ENCODE measurements at places on chromosomes 1 and 21.

DNA sequence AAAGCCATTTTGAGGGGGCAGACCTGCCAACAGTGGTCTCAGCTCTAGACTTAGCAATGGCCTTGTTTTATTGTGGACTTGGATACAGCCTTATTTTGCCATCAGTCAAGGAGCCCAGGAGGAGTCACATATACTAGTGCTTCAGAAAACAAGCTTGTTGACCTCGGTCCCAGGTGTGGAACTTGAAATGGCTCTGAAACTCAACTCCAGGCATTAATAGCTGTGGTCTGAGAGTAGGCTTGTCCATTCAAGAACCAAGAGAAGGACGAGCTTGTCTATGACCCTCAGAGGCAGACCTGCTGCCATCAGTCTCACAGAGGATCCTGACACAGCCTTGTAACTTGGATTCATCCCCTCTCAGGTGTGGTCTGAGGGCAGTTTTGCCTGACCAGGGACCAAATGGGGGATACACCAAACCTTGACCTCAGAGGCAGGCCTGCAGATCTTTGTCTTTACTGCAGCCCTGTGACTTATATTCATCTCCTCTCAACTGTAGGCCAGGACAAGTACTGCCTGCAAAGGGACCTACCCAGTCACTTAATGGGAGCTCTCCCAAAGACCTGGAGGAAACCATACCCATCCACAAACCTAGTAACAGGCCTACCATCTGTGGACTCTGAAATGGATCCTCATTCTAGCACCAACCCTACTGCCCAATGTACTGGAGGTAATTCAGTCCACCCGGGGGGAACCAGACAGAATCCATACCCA is 33.1 kb downstream of the OR6Y1 start:
- DNase-seq: no peak

DNA sequence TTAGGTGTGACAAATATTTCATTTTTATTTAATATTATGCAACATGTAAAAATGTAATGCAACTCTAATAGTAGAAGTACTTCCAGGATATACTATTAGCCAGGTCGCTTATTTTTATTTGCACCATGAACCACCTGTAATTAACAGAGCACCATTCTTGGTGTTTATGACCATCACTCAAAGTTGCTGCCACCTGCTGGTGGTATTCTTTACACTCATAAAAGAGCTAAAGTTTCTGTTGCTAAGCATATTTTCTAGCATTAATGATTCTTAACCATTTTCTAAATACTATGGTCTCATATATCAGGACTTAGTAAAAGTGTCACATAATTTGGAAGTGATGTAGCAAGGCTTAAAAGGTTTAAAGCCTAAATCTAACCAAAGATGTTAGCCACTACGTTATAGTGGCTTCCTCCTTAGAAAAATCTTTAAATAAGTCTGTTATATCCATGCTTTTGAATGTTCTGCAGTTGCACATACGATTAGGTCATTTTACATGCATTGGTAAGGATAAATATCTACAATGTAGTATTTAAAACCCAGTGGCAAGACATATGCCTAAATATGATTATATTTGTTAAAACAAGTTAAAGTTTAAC is 244.5 kb downstream of the NEGR1 start:
- no peak for DNase-seq

DNA sequence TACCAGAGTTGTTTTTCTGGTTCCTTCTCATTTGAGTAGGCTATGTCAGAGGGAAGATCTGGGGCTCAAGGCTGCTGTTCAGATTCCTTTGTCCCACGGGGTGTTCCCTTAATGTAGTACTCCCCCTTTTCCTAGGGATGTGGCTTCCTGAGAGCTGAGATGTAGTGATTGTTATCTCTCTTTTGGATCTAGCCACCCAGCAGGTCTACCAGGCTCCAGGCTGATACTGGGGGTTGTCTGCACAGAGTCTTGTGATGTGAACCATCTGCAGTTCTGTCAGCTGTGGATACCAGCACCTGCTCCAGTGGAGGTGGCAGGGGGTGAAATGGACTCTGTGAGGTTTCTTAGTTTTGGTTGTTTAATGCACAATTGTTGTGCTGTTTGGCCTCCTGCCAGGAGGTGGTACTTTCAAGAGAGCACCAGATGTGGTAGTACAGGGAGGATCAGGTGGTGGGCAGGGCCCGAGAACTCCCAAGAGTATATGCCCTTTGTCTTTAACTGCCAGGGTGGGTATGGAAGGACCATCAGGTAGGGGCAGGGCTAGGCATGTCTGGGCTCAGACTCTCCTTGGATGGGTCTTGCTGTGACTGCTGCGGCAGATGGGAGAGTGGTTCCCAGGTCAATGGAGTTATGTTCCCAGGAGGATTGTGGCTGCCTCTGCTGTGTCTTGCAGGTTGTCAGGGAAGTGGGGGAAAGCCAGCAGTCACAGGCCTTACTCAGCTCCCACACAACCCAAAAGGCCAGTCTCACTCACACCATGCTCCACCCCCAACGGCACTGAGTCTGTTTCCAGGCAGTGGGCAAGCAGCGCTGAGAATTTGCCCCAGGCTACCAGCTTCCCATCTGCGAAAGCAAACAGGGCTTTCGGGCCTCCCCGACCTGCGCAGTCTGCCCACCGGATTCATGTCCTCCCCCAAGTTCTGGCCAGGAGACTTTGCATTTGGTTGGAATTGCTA is 64.2 kb downstream of the SERINC2 start:
- DNase-seq: no peak

- no peak for DNase-seq
Measured at GRCh38 chr1:204103431-204103741, 30.5 kb downstream of the SOX13 start.

DNA sequence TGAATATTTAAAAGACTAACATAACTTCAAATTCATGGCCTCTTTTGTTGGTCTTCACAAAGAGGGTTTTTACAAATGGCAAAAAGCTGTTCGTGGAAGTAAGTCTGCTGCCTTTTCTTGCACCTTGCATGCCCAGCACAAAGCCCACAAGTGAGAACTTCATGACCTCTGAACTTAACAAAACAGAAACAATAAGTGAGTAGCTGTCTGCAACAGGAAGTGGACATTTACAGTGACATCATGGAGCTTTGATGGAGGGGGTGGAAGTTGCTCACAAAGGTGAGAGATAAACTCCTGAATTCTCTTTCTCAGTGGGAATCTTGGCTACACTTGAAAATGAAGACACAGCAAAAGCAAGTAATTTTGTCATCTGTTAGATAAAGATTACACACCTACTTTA is 303.3 kb upstream of the DEPDC1 start:
- DNase-seq: no peak

GRCh38 chr21:41897700-41898099 is 18.6 kb upstream of the PRDM15 start:
- DNase-seq: no peak

GRCh38 chr1:159828176-159828575 is 1.5 kb downstream of the SLAMF8 start:
- DNase-seq: no peak

- no peak for DNase-seq
Measured at GRCh38 chr1:88016947-88017346, 667.1 kb upstream of the PKN2 start.

- DNase-seq: no peak
Measured at GRCh38 chr1:42613803-42614131, 44.5 kb upstream of the PPIH start.

- no peak for DNase-seq
Measured at GRCh38 chr1:167812972-167813371, 91.2 kb downstream of the MPZL1 start.

GRCh38 chr1:158212320-158212719 is 31.6 kb downstream of the CD1D start:
- no peak for DNase-seq

DNA sequence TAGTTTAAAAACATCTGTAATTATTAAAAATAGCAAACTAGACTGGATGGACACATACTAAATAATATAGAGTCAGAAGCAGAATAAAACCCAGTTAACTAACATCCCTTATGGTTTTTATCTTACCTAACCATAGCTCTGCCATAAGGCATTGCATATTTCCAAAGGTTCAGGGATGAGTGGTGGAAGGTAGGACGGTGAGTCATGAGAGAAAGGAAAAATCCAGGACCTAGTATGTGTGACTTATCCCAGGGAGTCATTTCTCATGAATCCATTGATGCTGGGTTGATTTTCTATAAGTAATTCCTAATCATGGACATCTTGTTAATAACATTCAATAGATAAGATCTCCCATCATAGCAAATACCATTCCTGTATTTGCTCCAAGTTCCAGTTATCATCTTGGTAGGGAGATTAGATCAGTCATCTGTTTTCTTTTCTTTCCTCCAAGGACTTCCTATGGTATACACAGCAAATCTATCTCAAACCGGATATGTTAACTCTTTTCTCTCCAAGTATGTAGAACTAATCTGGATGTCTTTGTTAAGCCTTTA is 490.7 kb upstream of the B3GALT2 start:
- DNase-seq: no peak

DNA sequence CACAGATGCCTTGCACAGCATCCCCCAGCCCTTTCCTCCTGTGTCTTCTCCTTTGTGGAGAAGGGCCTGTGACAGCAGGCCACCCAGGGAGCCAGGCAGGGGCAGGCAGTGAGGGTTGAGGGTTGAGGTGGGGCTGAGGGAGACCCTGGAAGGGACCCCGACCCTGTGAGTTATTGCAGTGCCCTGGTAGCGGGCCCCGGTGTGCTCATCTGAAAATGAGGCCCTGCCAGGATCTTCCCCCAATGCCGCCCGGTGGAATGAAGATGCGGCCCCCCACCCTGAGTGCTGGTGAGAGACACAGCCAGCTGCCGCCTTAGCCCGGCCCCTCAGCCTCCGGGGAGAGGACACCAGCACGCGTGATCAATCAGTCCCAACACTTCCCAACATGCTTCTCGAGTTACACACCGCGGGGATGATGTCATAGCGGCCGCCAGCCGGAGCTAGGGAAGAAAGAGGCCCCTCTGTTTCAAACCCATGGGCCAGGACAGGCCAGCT is 36.2 kb upstream of the ACTRT2 start:
- no peak for DNase-seq

- DNase-seq: no peak
Measured at GRCh38 chr1:103170609-103171008, 62.3 kb upstream of the COL11A1 start.

DNA sequence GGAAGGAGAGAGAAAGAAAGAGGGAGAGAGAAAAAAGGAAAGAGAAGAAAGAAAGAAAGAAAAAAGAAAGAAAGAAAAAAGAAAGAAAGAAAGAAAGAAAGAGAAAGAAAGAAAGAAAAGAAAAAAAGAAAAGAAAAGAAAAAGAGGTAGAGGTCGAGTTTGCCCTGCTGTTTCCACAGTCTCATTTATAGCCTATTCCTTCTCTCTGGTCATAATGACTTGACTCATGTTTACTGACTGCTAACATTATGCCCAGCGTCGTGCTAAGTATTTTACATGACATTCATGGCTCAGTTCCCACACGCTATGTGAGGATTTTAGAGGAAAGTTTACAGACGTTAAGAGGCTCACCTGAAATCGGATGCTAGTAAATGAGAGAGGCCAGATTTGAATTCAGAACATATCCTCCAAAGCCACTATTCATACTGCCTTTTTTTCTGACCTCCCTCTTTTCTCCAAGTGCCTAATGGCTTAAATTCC is 263.0 kb downstream of the TNR start:
- DNase-seq: no peak

GRCh38 chr21:26810676-26811415 is 34.4 kb downstream of the ADAMTS1 start:
- DNase-seq: no peak

DNA sequence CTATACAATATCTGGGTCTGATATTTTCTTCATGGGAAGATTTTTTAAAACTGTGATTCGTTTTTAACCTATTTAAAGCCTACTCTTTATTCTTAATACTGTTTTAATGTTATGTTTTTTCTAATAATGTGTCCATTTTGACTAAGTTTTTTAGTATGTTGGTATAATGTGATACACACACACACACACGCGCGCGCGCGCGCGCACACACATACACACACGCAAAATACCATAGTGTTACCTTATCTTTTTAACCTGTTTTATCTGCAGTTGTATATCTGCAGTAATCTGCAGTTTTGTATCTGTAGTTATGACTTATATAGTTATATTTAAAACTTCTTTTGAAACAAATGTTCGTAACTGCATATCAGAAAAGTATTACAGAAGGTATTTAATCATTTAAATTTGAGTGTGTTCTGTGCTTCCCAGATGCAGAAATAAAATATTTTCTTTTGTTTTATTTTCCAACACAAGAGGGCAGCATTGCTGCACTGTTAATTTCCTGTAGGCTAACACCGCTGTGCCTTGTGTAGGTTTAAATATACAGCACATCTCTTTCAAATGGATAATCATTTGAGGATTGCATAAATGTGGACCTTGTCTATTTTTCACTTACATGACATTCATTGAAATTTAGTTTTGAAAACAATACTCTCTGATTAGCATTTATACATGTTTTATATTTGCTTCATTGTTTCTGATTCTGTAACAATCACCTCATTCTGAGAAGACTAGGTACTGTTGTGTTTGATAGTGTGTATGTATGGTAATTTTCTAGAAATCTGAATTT is 166.1 kb downstream of the PDE4B start:
- DNase-seq: no peak

- no peak for DNase-seq
Measured at GRCh38 chr1:204493145-204493983, 1.2 kb downstream of the PIK3C2B start.

- no peak for DNase-seq
Measured at GRCh38 chr1:110360431-110360830, 21.3 kb downstream of the RBM15 start.

DNA sequence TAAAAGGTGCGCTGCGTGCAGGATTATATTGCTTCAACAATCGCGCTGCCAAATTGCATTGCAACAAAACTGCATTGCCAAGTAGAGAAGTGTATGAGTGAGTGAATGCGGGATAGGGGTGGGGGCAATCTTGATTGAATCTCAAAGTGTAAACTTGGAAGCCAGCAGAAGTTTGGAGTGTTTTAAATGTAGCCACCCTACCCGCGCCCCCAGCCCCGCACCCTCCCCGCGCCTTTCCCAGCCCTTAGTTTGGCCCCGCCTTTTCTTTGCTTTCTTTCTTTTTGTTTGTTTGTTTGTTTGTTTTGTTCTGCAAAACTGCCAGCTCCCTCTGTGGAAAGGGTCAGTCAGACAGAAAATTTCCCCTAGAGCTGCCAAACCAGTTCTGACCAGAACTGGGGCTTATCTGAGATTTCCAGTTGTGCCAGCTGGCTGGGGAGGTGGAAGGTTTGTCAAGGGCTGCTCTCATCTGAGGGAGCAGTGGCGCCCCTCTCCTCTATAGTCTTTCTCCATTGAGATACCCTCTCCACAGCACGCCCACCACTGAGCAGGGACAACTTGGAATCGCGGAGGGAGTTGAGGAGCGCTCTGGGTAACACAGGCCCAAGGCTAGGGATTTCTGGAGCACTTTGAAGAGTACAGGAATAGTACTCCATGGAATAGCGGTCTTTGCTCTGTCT is 666 bp upstream of the BEND5 start:
- DNase-seq: no peak

GRCh38 chr1:215001419-215002021 is 81.0 kb upstream of the KCNK2 start:
- no peak for DNase-seq
